ENCODE measurements at places on chromosomes 2 and 18. TPM values are rescaled to one million over a fixed set of nuclear protein-coding genes. Genes with fewer than 3 reads are reported as not detected.

TEKT4 gene
- total RNA-seq, result not detected

DLGAP1 gene
- not detected for total RNA-seq

SDC1 gene
- total RNA-seq, result 134 TPM

- no peak for DNase-seq
These were observed 36.0 kb upstream of the ATIC start for GRCh38 chr2:215275824-215276223.

DNA sequence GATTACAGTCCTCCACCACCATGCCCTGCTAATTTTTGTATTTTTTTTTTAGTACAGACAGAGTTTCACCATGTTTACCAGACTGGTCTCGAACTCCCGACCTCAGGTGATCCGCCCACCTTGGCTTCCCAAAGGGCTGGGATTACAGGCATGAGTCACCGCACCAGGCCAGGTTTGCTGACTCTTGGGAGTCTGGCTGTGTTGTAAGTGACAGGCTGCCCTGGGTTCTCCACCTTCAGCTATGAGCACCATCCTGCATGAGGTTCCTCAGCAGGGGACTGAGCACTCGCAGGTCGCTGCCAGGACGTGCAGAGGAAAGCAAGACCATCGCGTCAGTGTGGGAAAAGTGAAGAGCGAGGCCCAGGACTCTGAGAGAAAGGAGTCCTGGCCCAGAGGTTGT, 112.6 kb upstream of the NDUFV2 start:
- DNase-seq, result no peak

DNA sequence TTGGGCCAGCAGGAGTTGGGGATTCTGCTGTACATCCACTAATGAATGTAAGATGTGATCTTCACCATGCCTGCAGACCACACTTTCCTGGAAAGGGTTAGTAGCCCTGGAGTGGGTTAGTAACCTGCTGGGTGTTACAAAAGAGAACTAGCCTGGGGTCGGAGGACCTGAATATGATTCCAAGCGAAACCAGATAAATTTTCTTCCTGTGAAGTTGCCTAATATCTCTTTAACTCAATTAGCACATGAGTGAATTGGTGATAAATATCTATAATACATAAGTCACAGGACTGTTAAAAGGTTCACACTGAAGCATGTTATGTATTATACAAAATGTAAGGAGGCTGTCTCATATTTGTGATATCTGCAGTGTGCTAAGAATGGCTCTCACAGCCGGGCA, 291.0 kb downstream of the CNTNAP5 start:
- DNase-seq, result no peak

DNA sequence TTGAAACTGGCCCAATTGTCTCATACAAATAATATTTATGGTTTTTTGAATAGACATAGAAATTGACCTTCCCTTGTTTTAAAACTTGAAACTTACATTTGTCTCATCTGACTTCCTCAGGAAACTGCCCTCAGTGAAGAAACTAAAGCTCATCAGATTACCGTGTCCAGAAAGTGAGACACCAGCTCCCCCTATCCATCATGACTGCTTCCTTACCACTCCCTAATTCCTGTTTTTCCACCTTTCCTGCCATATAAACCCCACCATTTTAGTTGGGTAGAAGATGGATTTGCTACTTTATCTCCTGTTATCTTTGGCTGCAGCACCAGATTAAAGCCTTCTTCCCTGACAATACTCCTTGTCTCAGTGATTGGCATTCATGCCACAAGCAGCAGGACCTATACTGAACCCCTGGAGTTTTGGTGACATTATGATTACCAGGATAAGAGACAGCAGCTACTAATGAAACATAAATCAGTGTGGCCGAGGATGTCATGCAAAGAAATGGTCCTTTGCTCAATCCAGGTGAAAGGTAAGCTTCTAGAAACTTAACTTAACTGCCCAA, 1627.6 kb upstream of the ZEB2 start:
- DNase-seq, result no peak

- DNase-seq, result no peak
These were observed 128.8 kb downstream of the MREG start for GRCh38 chr2:215884451-215885087.

- DNase-seq, result no peak
These were observed 18.2 kb upstream of the CALCRL start for GRCh38 chr2:187466129-187466792.

DNA sequence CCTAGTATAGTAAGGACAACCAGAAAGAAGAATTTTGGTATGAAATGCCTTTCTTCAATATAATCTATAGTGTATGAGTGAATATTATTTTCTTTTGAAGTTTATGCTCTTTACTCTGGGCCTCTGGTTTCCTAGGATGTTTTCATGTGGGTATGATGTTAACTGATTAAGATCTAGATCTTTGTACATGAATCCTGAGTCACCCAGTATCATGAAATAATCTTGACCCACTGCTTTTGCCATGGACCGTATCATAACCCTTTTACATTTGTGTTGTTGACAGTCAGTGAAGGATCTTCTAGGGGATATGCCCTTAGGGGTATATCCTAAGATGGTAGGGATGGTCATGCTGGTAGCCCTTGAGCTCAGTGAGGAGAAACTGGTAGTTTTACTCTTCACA, 100.3 kb downstream of the RAB3GAP1 start:
- no peak for DNase-seq

GRCh38 chr2:197045115-197045514, 118.6 kb upstream of the PGAP1 start:
- DNase-seq, result no peak

GRCh38 chr2:88452565-88452905, at the start of gene FOXI3:
Gene FOXI3 (minus strand): TSS chr2:88452693. CDS start chr2:88452535, 158 bp downstream.
- no peak for DNase-seq

DNA sequence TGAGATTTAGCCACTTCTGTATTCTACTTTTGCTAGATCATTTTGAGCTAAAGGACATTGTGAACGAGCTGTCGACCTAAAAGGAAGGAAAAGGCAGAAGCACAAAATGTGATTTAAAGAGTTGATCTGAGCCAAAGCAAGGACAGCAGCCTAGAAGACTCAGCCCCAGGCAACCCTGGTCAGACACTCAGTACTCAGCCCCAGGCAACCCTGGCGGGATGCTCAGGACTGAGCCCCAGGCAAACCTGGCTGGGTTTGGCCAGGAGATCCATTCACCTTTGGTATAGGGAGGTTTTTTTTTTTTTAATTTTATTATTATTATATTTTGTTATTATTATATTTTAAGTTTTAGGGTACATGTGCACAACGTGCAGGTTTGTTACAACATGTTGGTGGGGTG, 34.3 kb upstream of the PXDN start:
- no peak for DNase-seq

DNA sequence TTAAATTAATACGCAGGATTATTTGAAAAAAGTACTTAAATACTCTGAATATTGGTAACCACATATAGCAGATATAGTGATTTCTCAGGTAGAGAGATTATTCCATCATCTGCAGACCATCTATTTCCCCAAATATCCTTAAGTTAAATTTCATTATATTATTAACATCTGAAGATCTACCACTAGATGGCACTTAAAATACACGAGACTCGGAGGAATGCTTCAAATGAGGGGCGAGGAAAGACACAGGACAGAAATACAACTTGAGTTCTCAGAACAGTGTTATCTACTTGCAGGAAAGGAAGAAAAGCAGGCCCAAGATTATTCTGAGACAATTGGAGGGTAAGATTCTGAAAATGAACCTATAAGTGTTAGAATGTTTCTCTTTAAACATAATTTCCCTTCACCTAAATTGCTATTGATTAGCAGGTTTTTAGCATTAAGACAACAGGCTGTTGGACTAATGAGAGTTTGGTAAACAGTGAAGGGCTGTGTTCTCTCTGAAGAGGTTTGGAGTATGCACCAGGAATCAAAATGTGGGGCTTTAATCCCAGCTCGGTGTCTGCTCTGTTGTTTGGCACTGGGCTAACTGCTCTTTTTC, 76.9 kb upstream of the GCFC2 start:
- no peak for DNase-seq

GRCh38 chr2:25756536-25756935, 83.2 kb upstream of the DTNB start:
- no peak for DNase-seq

DNA sequence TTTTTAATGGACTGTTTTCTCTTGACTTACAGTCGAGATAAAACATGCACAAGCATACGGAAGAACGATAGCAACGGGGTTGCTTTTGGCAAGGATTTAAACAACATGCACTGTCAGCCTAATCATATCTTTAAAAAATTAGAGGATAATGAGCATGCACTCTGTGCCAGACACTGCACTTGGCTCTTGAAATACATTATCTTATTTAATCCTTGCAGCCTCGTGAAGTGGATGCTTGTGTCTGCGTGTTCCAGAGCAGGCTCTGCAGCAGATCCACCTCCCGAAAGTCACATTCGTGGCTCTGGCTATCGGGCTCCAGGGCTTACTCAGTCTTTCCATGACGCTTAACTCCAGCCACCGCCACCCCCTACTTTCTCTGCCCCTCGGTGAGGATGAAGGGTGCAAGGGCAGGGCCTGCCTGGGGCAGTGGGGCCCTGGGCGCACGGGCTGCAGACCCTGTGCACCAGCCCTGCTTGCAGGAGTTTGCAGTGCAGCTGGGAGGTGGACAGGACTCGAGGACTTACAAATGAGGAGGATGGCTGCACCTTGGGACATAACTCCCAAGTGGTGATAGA, 61.7 kb downstream of the ACKR3 start:
- no peak for DNase-seq
